Stimulated activated naive CD4-positive, alpha-beta T cell treated with Interleukin-2 at 50 U/mL for 16 hours (primary cell): ENCODE measurements at places on chromosomes 16 and 17.

DNA sequence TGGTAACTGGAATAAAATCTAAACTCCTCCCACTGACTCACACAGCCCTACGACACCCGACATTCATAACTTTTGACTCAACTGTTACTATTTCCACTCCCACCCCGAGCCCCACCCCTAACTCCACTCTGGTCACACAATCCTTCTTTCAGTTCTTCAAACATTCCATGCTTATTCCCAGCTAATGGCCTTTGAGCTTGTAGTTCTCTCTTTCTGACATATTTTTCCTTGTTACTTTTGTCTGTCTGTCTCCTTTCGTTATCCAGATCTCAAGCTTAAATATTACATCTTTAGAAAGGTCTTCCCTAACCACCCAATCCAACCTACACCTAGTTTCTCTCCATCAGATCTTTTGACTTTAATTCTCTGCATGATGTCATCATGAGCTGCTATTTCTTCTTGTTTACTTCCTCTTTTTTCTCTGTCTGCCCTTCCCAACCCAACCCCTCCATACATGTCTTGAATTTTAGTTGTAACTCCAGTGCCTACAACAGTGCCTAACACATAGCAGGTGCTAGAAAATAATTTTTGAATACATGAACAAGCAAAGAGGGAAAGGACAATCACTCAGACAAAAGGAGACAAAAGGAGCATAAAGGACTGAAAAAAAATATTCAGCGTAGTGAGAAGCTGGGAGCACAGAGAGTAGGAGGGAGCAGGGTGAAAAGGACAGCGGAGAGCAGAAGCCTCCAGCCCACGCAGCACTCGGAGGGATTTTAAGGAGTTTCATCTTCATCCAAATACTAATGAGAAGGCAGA lies 65.2 kb upstream of the SMIM36 start:
- no peak for DNase-seq

DNA sequence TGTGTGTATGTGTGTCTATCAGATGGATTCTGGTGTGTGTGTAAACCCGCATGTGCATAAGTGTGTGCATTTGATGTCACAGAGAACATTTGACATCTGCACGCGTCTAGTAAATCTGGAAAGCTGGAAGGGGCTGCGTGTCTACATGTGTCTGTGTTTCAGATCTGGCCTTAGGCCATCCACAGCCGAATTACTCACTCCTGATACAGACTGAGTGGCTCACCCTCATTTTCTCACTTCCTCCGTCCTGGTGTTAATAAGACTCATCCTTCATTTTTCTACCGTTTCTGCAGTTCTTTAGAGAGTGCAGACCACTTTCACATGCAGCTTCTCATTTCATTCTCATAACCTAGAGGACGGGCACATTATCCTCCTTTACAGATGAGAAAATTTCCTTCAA lies 491.6 kb downstream of the CDH13 start:
- DNase-seq: no peak

- DNase-seq: no peak
These were observed 2.6 kb upstream of the AKAP1 start for GRCh38 chr17:57082441-57082840.

DNA sequence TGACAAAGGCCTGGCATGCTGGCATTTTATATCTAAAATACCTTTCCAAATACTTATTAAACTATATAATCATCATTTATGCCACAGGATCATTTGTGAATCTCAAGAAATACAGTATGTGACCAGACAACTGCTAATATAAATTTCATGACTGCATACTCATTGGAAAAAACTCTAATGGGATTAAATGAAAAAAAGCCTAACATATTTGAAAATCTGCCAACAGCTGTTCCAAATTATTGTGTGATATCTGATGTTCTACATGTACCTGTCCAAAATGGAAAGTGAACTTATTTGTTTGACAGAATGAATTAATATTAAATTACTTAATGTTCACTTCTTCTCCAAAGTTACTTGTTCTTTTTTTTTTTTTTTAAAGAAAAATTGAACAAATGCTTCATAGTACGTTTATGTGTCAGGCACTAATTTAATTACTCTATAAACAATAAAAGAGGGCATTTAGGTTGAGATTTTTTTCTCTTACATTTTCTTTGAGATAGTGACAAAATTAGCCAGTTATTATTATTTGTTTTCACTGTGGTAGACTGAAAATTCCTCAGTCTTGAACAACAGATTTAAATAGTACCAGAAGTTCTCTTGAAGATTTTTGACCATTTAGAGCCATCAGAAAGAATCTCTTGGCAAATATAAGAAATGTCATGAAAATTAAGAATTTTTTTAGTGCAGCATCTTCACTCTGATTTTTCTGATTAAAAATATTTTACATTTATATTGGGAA lies 114.0 kb downstream of the FTO start:
- no peak for DNase-seq

DNA sequence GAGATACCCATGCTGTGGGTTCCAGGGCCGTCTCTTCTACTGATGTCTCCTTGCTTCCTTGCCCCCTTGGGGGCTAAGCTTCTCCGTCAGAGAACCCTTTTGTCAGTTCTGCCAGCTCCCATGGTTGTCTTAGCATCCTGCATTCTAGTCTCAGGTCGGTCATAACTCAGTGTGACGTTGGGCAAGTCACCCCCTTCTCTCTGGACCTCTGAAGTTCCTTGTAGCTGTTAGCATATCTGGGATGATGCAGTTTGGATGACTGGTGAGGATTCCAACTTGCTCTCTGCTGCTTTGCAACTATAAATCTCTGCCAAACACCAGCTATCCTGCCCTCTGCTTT lies 8.9 kb upstream of the MYL4 start:
- no peak for DNase-seq

DNA sequence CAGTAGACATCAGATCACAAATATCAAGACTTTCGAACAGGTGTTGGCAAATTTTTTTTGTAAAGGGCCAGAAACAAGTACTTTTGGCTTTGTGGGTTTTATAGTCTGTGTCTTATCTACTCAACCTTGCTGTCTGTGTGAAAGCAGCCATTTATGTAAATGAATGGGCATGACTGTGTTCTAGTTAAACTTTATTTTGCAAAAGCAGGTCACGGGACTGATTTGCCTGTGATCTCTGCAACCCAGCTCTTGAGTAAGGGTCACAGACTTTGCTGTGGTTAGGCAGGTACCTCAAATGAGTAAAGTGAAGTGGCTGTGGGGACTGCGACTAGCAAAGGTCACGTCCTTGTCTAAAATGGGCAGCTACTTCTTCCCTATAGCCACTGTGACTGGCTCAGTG lies 136.5 kb downstream of the FTO start:
- no peak for DNase-seq

GRCh38 chr17:75642784-75643642 lies 9.8 kb downstream of the SMIM5 start:
- no peak for DNase-seq

DNA sequence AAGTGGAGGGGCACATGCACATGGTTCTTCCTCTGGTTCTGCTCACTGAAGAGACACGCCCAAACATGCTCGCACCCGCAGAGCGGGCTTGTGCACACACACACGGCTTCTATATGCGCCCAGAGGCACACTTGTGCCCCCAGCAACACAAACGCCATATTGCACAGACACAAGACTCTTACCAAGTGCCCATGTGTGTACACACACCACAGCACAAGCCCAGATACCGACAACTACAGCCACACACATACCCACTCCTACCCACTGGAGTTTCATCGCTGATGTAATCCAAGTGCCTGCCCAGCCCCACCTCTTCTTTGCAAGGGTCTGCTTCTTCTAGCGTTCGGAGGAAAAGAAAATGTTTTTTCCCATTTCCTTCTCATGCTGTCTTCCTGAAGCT lies 6.5 kb upstream of the PRR29 start:
- DNase-seq: no peak

DNA sequence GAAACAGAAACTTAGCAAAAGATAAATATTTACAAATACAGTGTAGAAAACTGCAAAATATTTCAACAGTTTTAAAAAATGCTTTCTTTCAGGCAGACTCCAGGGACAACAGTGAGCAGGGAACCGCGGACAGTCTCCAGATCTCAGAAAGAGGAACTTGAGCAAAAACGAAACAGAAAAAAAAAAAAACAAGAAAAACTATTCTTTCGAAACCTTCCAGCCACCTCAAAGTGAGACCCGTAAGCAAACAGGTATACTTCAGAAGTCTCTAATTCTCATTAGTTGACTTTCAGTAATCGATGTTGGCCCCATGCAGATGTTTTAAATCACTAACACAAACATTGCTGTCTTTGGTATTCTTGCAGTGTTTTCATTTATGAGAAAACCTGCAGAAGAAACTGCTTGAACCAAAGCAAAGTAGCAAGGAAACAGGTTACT lies 15.7 kb upstream of the CCL1 start:
- no peak for DNase-seq

DNA sequence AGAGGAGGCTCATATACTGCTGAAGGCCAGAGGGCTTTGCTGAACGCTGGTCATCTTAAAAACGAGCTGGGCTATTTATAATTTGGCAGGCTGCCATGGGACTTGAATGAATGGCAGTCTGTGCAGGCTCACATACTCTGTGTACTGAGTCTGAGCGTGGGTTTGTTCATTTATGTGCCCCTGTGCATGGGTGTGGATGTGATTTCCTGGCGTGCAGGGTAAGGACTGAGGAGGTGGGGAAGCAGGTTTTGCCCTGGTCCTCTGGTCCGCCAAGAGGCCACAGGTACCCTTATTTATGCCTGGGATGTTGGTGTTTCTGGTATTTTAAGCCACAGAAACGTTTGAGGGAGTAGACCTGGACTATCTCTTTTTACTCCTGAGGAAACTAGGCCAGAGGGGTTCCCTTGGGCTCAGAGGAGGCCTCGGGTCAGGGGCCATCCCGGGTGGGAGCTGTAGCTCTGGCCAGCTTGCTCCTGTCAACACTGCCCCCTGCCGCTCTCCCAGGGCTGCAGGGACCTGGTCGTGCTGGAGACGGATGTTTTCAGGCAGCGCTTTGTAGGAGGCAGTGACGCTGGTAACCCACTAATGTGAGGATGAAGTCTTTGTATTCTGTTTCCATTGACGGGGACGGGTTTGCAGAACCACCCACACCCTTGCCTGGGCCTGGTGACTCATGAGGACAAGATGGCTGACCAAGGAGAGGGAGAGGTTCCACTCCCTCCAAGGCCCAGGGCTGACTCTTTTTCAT lies 184.4 kb downstream of the MSI2 start:
- peak; percentile 82 for DNase-seq

GRCh38 chr16:86799367-86799766 lies 221.0 kb downstream of the FOXL1 start:
- no peak for DNase-seq

DNA sequence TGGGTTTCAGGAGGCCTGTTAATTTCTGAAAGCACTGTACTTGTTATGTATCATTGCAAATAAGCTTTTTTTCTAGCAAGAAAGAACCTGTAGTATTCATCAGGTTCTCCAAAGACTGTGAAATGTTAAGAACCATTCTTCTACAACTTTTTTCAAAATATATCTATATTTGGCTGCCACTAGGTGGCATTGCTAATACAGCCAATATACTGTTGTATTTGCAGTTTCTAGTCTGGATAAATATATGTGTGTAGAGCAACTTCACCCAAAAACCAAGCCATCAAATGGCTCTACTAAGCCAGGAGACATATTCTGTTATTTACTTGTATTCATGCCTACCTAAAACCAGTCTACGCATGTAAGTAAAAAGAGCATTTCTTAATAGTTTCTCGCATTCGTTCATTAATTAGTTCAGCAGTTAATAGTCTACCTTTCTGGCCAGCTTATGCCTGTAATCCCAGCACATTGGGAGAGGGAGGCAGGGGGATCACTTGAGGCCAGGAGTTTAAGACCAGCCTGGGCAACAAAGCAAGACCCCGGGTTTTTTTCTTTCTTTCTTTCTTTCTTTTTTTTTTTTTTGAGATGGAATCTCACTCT lies 39.5 kb downstream of the VMP1 start:
- DNase-seq: no peak

GRCh38 chr17:28548417-28549130 lies 3.9 kb downstream of the UNC119 start:
- DNase-seq: no peak

- peak; percentile 72 for DNase-seq
These were observed 32.4 kb downstream of the FOXK2 start for GRCh38 chr17:82551779-82552457.

- DNase-seq: no peak
These were observed 810 bp upstream of the GAN start for GRCh38 chr16:81313701-81314602.

DNA sequence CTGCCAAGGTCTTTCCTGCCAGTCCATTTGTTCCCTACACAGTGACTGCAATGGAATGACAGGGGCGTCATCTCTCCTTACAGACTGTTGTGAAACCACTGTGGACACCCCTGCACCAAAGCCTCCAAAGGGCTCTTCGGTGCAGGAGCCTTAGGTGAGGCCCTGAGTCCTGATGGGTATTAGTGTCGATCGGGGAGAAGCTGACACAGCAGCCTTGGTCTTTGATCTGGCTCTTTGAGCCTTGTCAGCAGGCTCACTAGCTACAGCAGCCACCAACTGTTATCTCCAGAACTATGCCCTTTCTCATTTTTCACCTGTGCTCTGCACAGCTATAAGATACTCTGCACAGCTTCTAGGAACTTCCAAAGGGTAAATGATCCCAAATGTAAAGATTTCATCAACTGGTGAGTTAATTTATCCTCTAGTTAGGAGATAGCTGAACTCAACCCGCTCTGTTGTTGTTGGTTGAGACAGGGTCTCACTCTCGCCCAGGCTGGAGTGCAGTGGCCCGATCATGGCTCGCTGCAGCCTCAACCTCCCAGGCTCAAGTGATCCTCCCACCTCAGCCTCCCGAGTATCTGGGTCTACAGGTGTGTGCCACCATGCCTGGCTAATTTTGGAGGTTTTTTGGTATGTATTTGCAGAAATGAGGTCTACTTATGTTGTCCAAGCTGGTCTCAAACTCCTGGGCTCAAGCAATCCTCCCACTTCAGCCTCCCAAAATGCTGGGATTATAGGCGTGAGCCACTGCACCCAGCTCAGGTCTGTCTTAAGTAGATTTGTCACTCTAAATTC lies 19.7 kb downstream of the G6PC1 start:
- no peak for DNase-seq

GRCh38 chr16:31535737-31536136 lies 8.0 kb downstream of the AHSP start:
- DNase-seq: no peak

DNA sequence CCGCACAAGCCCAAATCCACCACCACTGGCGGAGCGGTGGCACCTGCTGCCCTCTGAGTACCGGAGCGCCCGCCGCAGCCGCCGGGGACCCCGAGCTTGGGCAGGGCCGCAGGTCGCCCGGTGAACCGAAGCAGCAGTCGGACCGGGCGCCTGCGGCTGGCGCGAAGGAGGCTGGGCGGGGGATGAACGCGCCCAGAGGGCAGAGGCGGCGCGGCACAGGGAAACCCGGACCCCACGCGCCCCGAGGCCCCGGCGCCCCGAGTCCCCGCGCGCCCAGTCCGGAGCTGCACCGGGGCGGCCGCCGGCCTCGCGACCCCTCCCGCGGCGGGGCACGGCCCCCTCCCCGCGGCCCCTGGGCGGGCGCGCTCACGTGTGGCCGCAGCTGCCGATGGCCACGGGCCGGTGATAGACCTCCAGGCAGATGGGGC lies 393 bp downstream of the RNF166 start:
- no peak for DNase-seq
